ENCODE measurements at places on chromosomes 5 and 9. TPM values are rescaled to one million over a fixed set of nuclear protein-coding genes. Genes with fewer than 3 reads are reported as not detected.
A peak's percentile ranks its signal among the peaks of the same experiment; 100 is the strongest.

DNA sequence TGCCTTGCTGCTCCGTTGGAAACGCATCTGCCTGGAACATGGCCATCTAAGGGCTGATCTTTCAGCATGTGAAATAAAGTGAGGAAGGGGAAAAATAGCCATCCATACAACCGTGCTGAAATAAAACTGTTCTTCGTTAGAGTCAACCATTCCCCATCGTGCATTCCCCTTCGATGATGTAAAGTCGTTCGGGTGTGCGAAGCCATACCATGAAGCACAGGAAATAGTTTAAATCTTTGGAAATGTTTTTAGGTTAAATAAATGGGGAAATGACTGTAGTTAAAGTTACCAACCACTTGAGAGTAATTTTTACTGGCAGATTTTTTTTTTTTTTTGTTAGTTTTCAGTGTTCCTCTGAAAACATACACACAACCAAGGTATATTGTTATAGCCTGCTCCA is 302.5 kb downstream of the SH3GL2 start:
- DNase-seq, result no peak

GRCh38 chr5:146441896-146442295 is 5.2 kb upstream of the TCERG1 start:
- no peak for DNase-seq

DNA sequence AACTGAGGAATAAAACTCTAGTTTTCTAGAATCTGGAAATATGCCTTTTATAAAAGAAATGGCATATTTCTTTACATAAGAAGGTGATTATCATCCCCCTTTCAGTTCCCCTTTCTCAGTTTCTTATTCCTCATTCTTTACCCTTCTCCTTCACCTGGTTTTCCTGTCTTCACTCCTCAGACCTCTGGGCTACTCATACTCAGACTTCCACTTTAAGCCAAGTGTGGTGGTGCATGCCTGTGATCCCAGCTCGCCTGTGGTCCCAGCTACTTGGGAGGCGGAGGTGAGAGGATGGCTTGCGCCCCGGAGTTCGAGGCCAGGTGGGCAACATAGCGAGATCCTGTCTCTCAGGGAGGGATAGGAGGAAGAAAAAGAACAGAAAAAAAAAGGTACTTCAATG is 57.2 kb downstream of the RANBP6 start:
- no peak for DNase-seq

DNA sequence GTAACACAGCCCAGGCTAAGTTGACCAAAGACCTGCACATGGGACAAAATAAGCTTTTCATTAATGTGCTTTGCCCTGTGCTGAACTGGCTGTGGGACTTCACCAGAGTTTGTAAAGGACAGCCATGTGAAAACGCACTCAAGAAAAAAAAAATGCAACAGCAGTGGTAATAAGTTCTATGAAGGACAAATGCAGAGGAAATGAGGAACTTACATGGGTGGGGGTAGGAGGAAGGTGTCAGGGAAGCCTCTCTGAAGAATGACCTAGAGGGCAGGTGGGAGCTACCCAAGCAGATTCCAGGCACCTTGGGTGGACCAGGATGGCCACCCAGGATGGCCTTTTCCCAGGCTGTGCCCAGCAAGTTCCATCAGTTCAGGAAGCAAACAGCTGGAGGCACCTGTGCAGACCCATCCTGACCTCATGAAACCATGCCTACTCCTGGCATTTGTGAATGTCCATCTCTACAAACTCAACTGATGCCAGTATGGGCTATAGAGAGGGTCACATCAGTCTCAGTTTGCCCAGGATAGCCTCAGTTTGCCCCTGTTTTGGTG is 6.7 kb upstream of the PHF2 start:
- DNase-seq, result no peak

DNA sequence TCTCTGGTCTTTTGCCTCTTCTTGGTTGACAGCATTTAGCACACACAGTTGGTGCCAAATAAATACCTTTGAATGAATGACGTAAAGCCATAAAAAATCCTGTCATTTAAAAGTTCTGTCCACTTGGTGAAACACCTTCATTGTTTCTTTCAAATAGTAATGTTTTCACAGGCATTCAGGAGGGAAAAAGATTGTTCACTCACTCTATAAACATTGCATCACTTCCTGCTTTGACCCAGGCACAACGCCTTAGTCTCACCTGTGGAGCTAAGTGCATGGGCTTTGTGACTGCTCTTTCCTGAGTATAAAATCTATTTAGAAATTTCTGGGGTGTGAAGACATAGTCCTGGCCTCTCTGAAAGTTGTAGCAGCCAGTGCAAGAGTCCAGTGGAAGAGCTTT is 88.9 kb upstream of the CXCL14 start:
- no peak for DNase-seq

DNA sequence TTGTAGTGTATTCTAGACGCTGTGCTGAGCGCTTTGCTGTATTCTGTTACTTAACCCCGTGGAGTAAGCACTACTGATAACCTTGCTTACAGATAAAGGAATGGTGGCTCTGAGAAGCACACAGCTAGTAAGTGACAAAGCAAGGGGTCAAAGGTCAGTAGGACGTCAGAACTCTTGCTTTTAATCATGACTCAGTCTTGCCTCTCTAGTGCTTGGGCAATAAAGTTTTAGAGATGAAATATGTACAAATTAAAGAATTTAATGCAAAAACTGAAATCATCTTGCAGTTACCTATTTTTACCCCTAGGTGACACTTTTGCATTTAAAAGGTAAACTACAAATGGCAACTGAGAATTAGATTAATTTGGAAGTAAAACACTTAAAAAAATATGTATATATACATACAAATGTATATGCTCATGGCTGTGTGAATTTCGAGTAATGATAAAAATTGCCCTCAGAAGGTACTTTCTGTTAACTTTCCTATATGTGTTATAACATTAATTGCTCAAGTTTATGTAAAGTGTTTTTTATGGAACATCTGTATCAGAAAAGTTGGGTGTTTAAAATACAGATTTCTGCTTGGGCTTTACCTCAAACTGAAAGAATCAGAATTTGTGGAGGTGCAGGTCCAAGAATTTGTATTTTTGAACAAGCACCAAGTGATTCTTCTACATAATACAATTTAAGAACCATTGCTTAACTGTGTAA is 175.1 kb upstream of the DAB2 start:
- peak; percentile 40 for DNase-seq

DNA sequence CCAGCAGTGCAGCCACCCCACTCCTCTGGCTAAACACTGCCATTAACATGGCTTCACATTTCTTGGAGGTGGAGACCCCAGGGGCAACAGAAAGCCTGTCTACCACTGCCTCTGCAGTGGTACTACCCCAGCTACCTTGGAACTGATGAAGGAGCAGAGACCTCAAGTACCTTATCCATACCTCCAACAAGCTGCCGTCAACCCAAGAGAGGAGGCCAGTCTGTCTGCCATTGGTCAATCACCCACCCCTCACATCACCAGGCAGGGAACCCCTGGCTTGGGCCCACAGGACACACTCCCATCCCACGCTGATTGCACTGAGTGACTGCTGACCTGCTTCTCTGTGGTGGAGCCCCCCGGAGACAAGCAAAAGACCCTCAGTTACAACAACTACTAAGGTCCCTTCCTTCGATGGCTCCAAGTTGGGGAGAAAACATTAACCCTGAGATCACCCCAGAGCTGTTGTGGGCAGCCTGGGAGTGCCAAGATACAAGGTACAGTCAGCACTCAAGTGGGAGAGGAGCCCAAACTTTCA is 5.6 kb downstream of the IFNA14 start:
- DNase-seq, result no peak

DNA sequence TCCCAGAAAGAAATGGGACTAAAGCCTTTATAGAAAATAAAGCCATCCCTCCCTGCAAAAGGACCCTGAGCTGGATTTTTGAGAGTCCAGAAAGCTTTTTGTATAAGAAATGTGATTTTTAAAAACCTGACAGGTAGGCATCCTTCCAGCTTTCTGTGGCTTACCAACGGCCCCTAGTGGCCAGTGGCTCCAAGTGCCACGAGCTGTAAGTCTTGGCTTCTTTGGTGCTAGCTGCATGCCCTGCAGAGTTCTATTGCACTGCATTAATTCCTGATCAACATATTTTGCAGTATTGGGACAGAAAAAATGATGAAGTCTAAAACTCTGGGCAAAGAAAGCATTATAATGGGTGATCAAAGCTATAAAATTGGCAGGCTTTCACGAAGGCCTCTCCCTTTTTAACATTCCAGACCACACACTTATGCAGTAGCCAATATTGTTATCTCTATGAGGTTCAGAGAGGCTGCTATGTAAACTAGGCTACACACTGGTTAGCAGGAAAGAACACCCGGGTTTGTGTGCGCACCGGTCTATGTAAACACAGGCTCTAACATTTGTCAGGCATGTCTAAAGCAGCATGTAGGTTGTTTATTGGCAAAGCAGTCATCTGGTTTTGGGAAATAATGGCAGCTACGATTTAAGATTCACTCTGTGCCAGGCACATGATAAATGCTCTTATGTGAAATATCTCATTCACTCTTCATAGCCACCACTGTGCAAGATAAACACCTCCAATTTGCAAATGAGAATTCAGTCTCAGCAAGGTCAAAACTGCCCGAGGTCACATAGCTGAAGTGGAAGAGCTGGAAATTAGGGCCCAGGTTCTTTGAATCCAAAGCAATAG is 55.2 kb downstream of the NMUR2 start:
- peak; percentile 9 for DNase-seq

GRCh38 chr9:88197016-88197415 is 58.7 kb upstream of the SPATA31C2 start:
- no peak for DNase-seq

- no peak for DNase-seq
Measured at GRCh38 chr5:168348084-168348414, 56.6 kb downstream of the WWC1 start.

DNA sequence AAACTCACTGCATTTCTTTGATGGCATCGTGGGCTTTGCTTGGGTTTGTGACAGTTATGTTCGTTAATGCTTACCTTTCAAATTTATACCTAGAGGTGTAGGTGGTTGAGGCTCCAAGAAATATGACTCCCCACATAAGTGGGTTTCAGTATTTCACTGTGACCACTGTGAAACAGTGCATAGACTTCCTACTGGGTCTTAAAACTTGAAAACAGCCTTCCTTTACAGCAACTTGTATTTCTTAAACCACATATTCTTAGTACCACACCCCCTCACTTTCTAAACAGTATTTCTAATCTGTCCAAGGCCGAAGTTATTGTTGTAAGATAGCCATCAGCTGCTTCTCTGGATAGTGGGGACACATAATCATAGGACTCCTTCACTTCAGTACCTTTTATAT is 48.3 kb downstream of the TMEFF1 start:
- DNase-seq, result no peak

DNA sequence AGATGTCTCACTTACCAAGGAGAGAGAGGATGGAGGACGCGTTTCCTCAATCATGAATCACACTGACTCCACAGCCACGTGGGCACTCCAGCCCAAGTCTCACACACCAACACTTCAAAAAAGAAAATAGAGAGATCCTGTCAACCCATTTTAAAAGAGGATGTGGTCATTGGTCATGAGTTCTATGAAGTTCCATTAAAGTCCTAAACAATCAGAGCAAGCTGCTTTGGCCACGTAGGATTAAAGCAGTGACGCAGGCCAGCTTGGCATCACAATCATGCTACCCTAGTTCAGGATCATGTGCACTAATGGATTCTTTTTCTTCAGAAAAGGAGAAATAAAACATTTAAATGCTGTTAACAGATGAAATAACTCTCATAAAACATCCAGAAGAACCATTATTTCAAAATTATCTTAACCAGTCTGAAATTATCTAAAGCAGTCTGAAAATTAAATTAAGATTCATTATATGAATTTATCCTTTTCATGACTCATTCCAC is 108.1 kb downstream of the SEMA5A start:
- DNase-seq, result no peak

DNA sequence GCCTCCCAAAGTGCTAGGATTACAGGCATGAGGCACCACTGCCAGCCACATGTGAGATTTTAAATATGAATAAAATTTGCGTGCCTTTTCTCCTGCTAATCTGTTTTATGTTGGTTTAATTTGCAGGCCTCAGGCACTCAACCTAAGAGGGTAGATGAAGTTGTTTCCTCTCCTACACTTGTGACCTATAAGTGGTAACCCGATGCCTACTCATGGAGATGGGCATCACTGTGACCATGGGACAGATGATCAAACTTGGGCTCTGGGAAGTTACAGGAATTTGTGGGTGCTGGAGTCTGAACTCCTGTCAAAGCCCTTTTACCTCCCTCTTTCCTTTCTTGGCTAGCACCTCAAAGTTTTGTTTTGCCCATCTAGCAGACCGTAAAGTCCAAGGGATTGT is 1.1 kb downstream of the SLC28A3 start:
- no peak for DNase-seq

GRCh38 chr5:169112016-169112415 is 188.9 kb downstream of the SLIT3 start:
- DNase-seq, result no peak

GRCh38 chr9:96141128-96141474 is 160.9 kb downstream of the HSD17B3 start:
- no peak for DNase-seq

The RNF183 gene
- total RNA-seq, result not detected

The HMGCR gene
- total RNA-seq, result 80.8 TPM

The C5orf58 gene
- not detected for total RNA-seq

The PCDHGA11 gene
- total RNA-seq, result 6.8 TPM

The FOXI1 gene
- not detected for total RNA-seq

The PCDHGB1 gene
- 1.4 TPM for total RNA-seq

The WNT8A gene
- not detected for total RNA-seq

The SLC22A4 gene
- total RNA-seq, result 4.7 TPM

The PCDHGA8 gene
- 1.4 TPM for total RNA-seq

The CCIN gene
- total RNA-seq, result under 0.01 TPM

The PHAX gene
- 60.7 TPM for total RNA-seq

The SPINK7 gene
- not detected for total RNA-seq

Measured in dermis blood vessel endothelial cell (primary cell).